Stimulated activated CD8-positive, alpha-beta memory T cell treated with anti-CD3 and anti-CD28 coated beads, Interleukin-7, amount 100 ng/mL, for 24 hours (primary cell): ENCODE measurements at places on chromosomes 7 and 10.

- no peak for DNase-seq
Observed at GRCh38 chr10:43680035-43680434, 31.4 kb upstream of the ZNF32 start.

- DNase-seq, result no peak
Observed at GRCh38 chr10:100982916-100983830, 4.1 kb downstream of the MRPL43 start.

- no peak for DNase-seq
Observed at GRCh38 chr7:140610204-140611165, 30.1 kb downstream of the DENND2A start.

GRCh38 chr10:5800782-5801181 lies 12.5 kb downstream of the GDI2 start:
- no peak for DNase-seq

DNA sequence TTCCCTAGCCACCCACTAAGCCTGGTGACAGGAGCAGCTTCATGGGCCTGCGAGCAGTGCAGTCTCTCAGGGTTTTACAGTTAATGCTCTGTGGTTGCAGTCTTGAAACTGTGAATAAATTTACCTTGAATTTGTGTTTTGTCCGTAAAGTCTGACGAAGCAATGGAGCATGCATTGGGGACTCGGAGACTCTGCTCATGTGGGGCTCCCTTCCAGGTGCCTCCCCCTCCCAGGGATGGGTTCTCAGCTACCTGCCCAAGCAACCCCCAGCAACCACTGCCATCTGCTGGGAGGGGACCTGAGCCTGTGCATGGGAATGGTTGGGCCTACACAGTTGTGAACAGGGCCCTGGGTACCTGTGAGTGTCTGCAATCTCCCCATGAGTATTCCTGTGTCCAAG lies 36.3 kb upstream of the IKZF1 start:
- no peak for DNase-seq

DNA sequence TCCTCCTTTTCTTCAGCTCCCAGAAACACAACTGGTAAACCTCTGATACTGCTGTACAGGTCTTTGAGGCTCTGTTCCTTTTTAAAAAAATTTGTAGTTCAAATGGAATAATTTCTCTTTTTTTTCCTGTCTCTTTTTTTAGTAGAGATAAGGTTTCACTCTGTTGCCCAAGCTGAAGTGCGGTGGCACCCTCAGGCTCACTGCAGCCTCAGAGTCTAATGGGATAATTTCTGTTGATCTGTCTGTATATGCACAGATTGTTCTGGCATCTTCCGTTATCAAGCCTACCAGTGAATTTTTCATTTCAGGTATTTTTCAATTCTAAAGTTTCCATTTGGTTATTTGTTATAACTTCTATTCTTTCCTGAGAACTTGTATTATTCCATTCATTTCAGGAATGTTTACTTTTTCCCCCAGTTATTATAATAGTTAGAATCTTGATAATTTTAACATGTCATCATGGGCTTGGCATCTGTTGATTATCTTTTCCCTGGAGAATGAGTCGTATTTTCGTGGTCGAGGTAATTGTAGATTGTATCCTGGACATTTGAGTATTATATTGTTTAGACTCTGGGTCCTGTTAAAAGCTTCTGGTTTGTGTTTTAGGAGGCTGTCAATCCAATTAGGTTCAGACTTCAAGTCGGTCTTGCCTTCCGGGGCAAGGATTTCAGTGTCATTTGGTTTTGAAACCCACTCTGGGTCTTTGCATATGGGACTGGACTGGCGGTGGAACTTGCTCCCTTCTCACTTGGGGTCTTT lies 24.5 kb downstream of the CRCP start:
- no peak for DNase-seq

DNA sequence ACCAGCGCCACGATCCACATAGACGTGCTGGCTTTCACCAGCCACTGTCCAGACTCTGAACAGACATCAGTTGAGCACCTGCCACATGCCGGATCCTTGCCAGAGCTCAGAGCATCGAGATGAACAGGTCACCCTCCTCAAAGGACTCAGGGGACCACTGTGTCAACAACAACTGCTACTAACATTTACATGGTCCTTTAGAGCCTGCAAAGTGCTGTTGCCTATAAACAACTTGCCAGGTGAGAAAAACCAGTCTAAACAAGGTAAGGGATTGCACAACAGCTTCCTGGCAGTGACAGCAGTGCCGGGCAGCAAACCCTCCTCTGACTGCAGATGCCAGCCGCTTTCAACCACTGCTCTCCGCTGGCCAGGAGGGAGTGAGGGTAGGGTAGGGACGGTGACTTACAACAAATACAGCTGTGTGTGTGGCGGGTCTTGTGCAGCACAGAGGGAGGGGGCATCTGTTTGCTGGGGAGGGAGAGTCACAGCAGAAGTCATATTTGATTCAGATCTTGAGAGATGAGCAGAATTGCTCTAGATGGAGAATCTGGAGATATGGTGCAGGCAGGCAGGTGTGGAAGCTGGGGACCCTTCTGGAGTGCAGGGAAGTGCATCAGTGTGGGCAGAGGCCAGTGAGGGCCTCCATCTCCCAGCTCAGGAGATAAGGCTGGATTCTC lies 32.8 kb upstream of the RHEB start:
- DNase-seq, result no peak

- no peak for DNase-seq
Observed at GRCh38 chr7:43465581-43466554, 117.0 kb upstream of the STK17A start.

- DNase-seq, result no peak
Observed at GRCh38 chr10:24821986-24822385, 98.3 kb upstream of the ARHGAP21 start.

DNA sequence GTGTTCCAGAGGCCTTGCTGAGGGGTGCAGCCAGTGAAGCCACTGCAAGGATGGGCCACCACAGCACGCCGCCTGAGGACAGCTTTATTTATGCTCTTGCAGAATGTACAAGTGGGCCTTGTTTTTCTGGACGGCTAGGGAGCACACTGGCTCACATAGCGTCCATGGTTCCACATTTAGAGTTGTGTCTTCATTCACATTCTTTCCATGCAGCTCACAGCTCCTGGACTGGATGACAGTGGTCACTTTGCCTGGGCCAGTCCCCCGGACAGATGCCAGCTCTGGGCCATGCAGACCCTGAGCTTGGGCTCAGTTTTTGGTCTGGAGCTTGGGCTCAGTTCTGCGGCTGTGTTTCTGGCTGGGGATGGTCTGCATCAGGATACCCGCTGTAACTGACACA lies 2.6 kb upstream of the C10orf71 start:
- DNase-seq, result no peak

DNA sequence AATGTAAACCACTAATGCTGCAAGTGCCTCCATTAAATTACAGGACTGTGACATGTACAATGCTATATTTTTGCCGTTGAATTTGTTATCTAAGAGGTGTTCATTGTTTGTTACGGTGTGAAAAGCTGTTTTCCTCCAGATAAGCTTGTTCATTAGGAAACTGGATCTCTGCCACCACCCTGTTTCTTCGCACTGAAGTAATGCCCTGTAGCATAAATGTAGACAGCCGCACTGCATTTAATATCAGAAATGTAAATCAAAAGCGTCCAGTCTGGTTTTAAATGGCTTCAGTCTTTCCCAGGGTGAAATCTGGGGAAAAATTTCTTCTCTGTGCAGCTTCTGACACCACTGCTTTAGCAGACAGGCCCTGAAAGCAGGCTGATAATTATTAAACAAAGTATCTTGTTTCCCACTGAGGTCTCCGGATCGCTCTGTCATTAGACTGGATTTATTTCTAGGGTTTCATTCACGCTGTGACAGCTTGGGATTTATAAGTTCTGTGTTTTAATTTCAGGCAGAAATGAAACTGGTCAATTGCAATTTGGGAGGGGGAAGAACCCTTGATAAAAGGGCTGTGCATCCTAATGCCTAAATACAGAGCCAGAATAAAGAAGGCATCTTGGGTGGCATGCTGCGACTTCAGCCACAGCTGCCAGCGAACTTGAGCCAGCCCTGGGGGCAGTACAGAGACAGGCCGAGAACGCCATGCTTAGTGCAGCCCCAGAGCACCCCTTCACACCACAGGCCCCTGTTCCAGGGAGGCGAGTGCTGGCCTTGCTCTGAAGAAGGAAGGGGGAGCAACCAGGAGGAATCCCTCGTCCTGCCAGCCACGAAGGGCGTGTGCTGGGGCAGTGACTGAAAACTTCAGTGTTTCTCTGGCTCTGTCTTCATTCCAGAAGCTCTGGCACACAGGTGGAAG lies 547.7 kb upstream of the GALNT17 start:
- no peak for DNase-seq

DNA sequence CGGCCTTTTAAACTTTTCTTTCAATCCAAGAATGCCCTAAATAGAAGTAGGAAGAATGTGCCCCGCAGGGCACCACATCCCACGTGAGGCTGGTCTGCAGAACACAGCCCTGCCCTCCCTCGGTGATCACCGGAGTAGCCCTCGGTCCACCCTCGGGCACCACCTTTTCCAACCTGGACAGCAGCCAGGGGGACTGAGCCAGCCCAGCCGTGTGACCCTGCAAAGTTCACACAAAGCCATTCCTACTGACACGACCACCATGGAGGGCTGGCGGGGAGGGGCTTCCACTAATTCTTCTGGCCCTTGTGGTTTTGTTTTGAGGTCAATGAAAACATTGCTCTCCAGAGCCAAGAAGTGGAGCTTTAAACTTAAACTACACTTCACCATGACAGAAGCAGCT lies 132.2 kb downstream of the TCERG1L start:
- no peak for DNase-seq
